ENCODE measurements at places on chromosomes 6 and 20. TPM values are rescaled to one million over a fixed set of nuclear protein-coding genes. Genes with fewer than 3 reads are reported as not detected.

Gene HLA-DOB
- not detected for total RNA-seq

Gene SLPI
- total RNA-seq, result not detected

Gene CLPSL2
- total RNA-seq, result 10.8 TPM

Gene HEY2
- 30.4 TPM for total RNA-seq

Gene HMGCLL1
- total RNA-seq, result 0.41 TPM

Gene SNAP91
- 0.67 TPM for total RNA-seq

Gene KHDC1
- total RNA-seq, result 3.3 TPM

Gene NAPB
- total RNA-seq, result 4.8 TPM

Gene C6orf118
- total RNA-seq, result not detected

Gene F13A1
- total RNA-seq, result not detected

Gene BPIFB2
- not detected for total RNA-seq

Gene KHDC1L
- total RNA-seq, result 0.28 TPM

Gene EYA4
- total RNA-seq, result 0.10 TPM

DNA sequence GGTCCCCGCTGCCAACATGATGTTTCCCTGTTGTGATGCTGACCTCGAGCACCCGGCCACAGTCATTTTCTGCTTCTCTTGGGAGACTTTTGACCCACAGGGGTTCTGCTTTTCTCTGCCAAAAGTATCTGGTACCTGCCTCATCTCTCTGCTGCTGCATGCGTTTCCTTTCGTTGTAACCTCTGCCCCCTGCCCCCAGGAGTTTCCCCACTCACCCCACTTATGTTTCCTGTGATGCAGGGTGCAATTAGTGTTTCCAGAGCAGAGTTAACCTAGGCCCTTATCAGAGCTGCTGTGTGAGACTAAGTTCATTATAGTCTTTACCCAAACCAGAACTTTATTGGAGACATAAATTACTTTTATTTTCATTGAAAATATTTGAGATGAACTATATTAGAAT is 65.2 kb upstream of the EDN3 start:
- DNase-seq, result no peak

DNA sequence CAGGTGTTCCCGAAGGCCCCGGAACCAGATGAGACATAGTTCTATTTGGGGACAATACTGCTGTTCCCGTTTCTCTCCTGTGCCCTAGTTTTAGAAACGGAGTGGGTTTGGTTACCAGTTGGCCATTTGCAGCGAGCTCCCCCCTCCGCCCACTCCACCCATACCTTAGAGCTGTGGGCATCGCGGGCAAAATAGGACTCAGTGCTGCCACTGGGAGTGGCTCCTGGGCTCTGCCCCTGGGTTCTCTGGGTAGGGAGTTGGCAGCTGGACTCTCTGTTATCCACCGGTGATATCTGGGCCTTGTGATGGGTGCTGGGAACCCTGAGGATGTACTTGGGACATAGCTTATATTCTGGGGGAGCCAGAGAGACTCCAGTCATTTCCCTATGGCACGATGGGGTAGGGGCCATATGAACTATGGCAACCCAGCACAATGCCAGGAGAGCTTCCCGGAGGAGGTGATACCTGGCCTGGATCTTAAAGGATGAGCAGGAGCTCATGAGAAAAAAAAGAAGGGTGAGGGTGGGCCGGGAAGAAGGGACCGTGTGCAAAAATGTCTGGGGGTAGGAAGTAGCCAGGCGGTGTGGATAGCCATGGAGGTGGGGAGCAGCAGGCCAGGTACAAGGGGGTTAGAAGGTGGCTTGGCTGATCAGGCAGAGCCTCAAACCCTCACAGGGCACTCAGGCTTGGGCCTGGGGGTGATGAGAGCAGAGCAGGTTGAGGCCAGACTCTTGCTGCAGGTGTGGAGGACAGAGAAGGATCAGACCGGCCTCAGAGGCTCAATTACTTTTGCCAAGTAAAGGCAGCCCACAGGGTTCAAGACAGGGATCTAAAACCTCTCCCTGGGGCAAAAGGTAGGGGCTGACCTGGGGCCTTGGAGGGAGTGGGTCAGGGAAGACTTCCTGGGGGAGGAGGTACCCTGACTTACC is 9.6 kb downstream of the SRC start:
- DNase-seq, result peak; percentile 25

- DNase-seq, result no peak
Measured at GRCh38 chr6:33199687-33200218, 712 bp downstream of the RXRB start.

GRCh38 chr20:50261471-50262212 is 71.0 kb downstream of the CEBPB start:
- no peak for DNase-seq

- DNase-seq, result no peak
Measured at GRCh38 chr20:7346562-7346961, 579.1 kb downstream of the BMP2 start.

DNA sequence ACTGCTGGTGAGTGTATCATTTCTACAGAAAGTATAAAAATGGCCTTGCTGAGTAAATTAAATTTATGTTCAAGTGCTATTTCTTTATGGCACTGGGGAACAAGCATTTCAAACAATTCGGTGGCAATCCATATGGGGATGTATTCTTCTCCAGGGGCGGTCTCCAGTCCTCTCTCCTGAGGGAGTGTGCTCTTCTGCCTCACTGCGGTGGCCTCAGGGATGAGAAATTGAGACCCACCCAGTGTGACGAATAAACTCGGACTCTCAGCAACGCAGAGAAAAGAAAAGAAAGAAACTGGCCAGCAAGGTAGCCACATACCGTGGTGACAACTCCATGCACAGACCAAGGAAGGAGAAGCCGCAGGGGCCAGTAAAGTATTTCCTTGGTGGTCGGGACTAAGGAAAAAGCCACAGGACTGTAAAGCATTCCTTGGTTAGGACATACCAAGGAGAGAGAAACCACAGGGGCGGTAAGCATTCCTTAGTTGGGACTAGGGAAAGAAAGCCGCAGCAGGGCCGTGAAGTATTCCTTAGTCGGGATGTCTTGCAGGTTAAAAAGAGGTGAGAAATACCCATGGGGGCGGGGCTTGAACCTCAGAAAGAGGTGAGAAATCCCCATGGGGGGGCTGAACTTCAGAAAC is 13.6 kb upstream of the GOPC start:
- DNase-seq, result peak; percentile 28

GRCh38 chr6:165486183-165487137 is 176.6 kb downstream of the PDE10A start:
- DNase-seq, result no peak

DNA sequence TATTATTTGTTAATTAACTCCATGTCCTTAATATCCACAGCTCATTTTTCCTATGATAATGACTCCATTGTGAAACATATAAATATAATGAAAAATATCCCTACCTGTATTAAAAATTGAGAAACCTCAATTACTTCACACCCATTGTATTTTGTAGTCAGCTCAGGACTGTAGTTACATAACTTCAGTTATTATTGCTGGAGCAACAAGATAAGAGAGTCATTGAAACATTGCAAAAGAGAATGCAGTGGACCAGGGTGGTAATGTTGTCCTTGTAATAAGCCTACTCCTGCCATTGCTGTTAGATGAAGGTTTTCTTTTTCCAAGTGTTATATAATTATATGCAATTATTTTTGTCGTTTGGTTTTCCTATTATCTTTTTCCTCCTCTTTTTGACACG is 184.4 kb downstream of the PRL start:
- DNase-seq, result no peak

- no peak for DNase-seq
Measured at GRCh38 chr6:110354153-110354552, 4.0 kb downstream of the METTL24 start.

- no peak for DNase-seq
Measured at GRCh38 chr6:101276066-101276465, 117.4 kb upstream of the GRIK2 start.

DNA sequence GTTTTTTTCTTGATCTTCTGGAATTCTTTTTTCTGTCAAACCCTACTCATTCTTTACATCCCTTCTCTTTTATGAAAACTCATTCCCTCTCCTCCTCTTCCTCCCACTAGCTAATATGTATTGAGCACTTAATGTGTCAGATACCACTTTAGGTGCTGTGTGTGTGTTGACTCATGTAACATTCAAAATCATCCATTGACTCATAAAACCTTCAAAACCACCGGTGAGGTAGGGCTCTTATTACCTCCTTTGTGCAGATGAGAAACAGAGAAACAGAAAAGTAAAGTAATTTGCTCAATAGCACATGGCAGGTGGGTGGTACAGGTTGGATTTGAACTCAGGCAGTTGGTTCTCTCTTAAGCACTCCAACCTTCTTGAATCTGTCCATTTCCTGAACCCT is 136.3 kb upstream of the NEDD9 start:
- DNase-seq, result no peak

DNA sequence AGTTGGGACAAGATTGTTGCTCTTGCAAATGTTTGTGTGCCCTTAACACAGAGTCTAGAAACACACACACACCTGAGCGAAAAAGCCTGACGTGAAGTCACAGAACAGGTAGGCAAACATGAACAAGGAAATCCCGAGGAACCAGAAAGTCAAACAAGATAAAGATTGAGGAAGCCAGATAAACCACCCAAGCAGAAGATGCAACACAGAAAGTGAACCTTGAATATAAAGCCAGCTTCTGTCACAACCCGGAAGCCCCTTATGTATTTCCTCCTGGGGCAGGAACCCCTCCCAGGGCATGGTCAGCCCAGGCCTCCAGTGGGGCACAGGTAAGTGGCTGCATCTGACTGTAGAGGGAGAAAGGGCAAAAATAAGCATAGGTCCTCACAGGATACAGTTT is 158.2 kb upstream of the SUPT3H start:
- no peak for DNase-seq

GRCh38 chr20:653110-653589 is at the start of gene SRXN1:
Gene SRXN1, minus strand, starts transcription at chr20:653200. Its CDS starts 15 bp downstream, at chr20:653185.
- DNase-seq, result peak; percentile 97

- no peak for DNase-seq
Measured at GRCh38 chr6:69696273-69696672, 100.5 kb downstream of the LMBRD1 start.

GRCh38 chr6:90135667-90136066 is 161.0 kb downstream of the BACH2 start:
- DNase-seq, result no peak

- no peak for DNase-seq
Measured at GRCh38 chr20:21026951-21027350, 79.2 kb downstream of the LINC00237 start.

DNA sequence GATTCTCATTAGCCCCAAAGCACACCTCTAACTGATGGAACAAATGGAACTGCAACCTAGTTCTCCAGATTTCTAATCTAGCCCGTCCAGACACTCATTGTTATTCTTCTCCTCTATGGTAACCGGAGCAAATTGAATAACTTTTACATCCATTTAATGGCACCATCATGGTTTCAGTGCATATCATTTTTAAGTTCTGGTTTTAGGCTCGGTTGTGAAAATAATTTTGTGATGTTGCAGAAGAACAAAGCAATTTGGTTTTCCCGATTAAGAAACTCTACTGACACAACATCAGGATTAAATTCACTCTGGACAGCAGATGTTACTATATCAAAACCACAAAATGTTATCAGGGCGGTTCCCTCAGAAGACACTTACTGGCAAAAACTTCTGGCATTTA is 42.5 kb upstream of the HBS1L start:
- no peak for DNase-seq

DNA sequence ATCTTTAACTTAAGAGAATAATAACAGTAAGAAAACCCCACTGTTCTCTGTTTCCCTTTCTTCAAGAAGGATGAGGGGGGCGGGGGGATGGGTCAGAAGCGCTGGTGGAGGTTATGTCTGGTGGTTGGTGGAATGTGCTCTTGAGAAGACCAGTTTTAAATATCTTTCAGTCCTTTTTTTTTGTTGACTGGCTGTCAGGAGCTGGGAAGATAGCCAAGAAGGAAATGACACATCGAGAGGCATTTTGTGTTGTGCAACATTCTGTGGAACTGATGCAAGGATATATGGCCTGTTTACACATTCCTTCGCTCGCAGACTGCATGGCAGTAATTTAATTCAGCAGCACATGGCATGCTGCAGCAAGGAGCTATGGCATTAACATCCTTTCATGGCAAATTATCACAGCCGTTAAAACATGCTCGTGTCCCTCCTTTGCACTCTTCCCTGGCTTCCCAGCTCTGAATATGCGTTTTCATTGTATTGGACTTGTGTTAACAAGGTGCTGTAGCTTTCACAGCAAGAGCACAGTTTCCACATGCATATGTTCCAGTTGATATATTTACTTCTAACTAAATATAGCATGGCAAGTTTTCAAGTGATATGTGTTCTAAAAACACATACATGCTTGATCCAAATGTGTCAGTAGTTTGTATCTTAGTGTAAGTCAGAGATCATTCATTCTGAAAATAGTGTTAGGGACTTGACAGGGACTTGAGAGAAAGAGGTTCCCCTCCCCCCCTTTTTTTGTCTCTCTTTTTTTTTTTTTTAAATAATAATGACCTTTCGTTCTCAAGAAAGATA is 68.2 kb upstream of the SUPT3H start:
- no peak for DNase-seq

DNA sequence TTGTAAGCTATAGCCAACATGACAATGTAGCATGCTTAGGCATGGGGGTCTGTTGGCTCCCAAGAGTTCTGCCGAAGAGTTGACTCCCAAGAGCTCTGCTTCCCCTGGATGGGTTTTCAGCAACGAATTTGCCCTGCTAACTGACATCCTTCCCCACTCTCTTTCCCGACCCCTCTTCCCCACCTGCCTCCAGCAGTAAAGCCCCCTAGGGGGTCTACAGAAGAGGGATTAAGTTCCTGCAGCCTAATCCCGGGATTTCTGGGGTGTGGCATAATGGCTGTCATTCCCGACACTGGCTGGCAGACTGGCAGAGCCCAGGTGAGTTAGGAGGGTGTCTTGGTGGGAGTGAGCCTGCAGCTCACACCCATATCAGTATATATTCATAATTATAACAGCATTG is 121.0 kb upstream of the ZNF184 start:
- no peak for DNase-seq

DNA sequence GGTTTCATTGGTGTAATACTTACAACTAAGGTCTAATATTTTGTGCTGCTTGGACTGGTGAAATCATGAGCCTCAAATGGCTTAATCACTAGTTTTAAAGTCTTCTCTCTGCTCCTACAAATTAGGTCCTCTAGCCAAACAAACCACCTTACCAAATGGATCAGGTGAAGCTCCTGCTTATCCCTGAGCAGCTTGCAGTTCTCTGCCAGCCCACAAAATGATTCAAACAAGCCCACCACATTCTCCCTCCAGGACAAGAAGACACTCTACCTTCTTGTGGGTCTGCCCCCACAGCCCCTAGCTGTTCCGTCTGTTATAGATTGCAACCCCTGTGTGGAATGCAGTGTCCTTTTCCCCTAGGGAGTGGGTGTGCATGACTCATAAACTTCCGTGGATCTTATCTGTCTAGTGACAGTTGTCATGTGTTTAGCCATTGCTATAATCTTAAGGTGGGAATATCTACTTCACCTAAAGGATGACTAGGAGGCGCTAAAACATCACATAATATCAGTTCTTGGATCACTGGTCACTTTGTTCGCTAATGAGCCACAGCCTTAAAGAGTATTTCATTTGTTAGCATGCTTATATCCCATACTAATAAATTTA is 940.5 kb upstream of the MANEA start:
- peak; percentile 5 for DNase-seq

DNA sequence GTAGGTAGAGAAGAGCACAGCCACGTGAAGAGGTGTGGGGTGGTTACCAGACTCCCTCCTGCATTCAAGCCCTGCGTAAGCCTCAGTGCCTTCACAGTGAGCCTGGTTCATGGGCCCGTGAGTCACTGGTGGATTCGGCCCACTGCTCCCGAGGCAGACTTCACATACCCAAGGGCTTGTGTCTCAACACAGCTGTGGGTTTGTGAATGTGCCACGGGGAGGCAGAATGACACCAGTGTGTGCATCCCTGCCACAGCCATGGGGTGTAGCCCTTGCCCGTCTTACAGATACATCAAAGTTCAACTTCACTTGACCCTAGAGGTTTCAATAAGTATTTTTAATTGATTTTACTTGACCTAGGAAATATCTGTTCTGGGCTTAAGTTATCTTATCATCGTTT is 108.5 kb downstream of the MAP3K4 start:
- no peak for DNase-seq

- DNase-seq, result no peak
Measured at GRCh38 chr6:107618672-107619071, 128.8 kb downstream of the SOBP start.
